NCI-H1436 treated with DMSO at 0.1 percent for 48 hours (cell line): ENCODE measurements at places on chromosomes 2 and 18.

DNA sequence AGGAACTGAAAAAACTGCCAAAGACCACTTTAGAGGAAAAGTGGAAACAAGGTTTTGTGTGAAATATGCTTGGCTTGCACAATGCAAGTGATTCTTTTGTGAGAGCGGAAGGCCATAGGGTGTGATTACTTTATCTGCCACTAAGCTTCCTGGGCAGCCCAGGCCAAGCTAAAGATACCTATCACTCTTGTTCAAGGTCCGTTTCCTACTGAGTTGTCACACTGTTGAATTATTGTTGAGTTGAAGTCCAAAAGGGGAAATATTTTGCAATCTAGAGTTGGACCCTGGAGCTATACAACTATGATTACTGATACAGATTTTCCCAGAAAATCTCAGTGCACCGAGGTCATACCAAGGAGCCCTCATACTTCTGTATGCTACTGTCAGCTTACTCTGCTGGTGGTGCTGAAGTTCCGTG is 72.7 kb upstream of the CTAGE1 start:
- DNase-seq, result no peak

GRCh38 chr18:6435731-6436130 is 21.0 kb upstream of the L3MBTL4 start:
- DNase-seq, result no peak

GRCh38 chr2:55025627-55026026 is 24.6 kb downstream of the RTN4 start:
- DNase-seq, result no peak

DNA sequence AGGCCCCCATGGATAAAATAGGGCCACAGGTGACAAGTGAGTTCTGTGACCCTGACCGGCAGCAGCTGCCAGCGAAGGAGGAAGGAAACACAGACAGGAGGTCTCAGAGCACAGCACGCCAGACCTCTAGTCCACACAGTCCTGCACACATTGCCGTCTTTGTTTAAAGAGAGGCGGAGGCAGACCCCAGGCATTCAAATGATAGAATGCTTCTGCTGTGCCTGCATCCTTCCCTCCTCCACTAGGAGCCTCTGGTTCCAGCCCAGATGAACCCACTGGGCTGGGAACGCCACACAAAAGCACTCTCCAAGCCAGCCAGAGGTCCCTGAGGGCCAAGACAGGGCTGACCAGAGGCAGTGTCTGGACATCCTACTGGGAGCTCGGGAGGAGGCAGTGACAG is 118.7 kb downstream of the KLHL29 start:
- DNase-seq, result no peak

DNA sequence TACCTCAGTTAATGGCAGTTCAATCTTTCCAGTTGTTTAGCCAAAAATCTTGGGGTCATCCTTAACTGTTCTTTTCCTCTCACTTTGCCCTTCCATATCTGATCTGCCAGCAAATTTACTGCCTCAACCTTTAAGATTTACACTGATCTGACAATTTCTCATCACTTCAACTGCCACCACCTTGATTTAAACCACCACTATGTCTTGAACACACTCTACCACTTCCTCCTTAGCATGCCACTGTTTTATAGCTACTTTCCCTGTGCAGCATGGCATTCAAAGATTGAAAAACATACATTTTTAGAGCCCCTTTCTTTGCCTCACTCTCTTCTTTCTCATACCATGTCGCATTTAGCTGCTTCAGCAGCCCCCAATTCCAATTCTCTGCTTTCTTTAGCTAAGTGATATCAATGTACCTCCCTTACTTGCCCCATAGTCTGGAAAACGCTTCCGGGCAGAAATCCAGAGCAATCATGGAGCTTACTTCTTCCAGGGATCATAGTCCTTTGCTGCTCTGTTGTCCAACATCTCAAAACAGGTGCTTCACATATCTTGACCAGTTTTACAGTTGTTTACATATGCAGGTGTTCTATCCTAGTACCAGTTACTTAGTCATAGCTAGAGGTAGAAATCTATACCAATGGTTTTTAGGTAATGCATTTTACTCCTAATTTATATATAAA is 10.9 kb downstream of the PGAP1 start:
- DNase-seq, result no peak

GRCh38 chr2:38515155-38516074 is 87.3 kb downstream of the HNRNPLL start:
- DNase-seq, result no peak

DNA sequence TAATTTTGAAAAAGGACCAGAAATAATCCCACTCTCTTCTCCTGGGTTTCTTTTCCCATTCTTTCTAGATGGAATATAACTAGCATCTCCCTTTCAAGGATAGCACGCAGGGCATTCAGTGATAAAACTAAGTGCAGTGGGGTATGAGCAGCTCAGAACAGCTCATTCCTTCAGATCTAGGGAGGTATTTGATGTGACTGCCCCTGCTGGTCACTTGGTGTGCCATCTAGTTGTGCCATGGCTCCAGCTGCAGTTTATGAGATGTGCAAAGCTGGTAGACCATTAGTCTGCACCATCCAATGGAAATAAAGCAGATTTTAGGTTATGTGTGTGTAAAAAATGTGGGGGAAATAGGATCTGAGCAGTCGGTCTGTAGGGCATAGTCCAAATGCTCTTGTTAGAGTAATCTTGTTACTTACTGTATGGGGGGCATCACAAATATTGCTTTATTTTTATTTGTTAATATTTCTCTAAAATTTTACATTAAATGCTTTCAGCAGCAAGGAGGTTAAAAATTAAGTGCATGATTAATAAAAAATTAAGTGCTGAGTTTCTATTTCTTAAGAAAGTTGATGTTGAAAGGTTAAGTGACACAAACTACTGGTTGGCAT is 38.9 kb downstream of the CTAGE1 start:
- DNase-seq, result no peak

DNA sequence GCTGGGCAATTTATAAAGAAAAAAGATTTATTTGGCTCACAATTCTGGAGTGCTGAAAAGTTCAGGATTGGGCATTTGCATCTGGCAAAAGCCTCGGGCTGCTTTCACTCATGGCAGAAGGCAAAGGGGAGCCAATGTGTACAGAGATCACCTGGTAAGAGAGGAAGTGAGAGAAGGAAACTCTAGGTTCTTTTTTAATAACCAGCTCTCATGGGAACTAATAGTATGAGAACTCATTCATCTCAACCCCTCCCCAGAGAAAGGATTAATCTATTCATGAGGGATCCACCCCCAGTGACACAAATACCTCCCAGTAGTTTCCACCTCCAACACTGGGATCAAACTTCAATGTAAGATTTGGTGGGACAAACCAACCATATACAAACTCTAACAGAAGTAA is 129.0 kb downstream of the EVA1A start:
- DNase-seq, result no peak

DNA sequence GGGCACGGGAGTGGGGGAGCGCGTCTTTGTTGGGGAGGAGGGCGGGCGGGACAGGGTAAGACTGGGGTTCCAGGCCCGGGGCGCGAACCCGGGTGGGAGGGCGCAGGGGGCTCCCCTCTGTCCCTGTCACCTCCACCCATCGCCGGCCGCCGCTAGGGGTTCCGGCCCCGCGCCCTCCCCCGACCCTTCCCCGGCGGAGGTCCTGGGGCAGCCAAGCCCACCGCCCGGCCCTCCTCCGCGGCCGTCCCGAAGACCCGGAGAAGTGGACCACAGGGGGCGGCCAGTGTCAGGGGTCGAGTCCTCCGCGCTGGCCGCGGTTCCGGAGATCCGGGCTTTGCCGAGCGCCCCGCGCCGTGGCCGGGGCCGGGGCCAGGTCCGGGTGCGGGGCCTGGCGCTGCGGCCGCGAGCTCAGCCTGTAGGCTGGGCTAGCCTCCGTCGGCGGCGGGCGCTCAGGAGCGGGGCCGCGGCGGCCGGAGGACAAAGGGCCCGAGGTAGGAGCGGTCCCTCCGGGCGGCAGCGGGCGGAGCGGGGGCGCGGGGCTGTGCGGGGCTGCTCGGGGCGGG is 16.6 kb upstream of the E2F6 start:
- DNase-seq, result no peak

DNA sequence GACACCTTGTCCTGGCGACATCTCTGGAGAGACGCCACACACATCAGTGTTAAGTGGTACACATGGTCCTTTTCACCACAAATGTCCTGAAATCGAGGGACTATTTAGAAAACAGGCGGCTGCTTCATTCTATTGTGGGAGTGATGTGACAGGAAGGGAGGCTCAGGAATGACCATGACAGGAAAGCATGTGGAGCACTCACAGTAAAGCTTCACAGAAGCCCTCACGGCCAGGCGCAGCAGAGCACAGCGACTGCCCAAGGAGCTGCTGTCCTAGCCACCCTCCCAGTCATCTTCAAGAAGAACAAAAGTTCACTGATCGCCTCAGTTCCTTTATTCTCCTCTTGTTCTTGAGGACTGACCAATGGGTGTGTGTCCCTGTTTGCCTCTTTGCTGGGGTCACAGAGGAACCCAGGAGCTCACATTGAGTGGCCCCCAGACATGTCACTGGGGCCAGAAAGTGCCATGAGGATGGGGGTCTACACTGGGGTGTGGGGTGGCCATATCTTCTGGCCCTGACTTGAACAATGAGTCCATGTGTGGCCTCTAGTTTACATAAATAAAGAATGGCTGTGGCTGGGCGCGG is 84.6 kb upstream of the RANBP2 start:
- no peak for DNase-seq

DNA sequence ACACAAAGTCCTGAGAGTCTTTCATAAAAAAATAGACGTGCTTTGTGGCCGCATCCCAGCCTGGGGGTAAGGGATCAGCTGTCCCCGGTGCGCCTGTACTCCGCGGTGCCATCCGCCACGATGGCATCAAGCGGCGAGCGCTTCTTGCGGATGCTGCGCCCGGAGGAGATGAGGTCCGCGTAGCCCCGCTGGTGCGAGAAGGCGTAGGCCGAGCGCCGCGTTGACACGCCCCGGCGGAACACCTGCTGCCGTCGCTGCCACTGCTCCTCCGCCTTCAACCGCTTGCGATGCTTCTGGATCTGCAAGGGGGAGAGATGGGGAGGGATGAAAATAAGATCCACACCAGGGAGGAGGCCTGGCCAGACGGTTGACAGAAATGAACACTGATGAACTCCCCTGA is 26.8 kb upstream of the NARS1 start:
- no peak for DNase-seq

- DNase-seq, result no peak
Observed at GRCh38 chr2:27806311-27807059, 35.0 kb downstream of the MRPL33 start.

DNA sequence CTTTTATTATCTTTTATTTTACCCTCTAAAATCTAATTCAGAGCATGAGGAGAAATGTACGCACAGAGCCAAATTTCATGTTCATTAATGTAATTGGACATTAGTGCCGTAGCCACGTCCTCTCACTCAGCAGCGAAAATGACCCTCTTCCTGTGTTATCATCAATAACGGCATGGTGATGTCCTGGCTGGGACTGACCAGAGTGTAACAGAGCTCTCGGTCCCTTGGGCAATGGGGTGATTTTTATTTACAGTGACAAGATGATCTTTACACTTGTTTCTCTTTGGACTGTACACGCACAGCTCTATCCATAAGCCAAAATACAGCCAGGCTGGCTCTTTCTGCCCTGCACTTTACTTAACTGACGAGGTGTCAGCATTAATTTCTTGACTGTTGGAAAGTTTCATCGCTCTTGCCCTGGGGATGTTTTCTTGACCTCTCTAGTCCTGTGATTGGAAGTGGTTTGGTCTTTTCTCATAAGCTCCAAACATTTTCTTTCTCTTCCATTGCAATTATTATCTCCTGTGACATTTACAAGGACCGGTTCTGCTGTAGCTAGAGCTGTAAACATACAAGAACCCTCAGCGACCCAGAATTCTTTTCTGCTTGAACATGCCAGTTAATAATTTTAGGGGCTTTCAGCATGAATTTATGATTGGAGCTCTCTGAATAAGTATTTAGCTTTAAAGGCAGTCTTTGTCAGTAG is 308.0 kb upstream of the PIK3C3 start:
- no peak for DNase-seq

DNA sequence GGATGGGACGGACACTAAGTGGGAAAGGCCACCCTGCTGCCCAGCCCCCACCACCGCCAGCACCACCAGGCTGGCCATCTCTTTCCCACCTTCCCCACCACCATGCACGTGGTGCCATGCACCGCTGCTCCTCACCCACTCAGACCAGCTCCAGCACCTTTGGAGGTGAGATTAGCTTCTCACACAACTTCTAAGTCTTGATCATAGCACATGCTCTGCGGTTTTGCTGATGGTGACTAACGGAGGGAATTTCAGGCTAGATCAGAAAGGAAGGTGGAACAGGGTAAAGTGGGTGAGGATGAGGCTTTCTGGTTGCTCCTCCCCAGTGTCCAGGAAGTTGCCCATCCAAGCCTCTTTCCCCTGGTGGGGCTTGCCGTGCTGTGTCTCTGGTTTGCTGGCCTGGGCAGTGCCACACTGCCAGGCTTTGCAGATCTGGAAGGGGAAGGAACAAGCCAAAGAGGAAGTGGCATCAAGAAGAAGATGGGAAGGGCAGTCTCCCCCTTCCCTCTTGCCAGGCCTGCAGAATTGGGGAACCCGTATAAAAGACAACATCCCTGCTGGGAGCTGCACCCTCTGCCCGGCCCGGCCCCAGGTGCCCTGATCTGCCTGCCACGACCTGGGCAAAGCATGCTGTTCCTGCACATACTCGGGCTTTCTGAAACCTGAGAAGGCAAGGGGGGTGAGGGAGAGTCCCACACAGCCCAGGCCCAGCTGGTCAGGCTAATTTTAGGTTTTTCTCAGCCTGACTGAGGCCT is 44.3 kb upstream of the CAB39 start:
- DNase-seq, result no peak

DNA sequence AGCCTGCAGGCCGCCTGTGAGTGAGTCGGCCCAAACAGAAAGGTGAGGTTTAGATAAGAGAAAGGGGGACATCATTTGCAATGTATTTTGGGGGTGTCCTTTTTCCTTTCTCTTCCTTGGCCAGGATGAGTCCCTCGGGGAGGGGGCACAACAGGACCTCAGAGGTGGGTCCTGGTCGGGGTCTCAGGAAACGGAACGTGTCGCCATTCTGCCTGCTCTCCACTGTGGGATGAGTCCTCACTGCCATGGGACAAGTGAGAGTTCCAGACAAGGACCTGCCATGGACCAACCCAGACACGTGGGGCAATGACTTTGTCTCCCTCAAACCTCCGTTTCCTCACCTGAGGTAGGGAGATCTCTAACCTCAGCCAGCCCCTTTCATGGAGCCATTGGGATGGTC is 67.9 kb upstream of the TAF1B start:
- no peak for DNase-seq

GRCh38 chr2:214069254-214069653 is 341.6 kb upstream of the VWC2L start:
- DNase-seq, result no peak

DNA sequence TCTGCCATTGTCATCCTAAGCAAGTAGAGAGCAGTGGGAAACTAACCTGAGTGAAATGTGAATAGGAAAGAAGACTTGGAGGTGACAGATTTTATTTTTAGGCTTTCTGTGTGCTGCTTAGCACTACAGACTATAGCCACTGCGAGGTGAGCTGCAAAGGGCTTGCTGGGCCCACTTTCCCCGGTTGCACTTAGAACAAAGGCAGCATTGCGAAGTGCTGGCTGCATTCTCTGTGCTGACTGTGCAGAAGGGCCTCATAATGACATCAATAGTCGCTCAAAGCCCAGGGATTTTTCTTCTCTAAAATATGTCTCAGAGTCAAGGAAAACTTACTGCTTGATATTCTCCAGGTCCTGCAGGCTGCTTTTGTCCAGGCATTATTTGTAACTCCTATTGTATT is 592.1 kb downstream of the TDRD15 start:
- no peak for DNase-seq
